ENCODE measurements at places on chromosomes 5 and 9. TPM values are rescaled to one million over a fixed set of nuclear protein-coding genes. Genes with fewer than 3 reads are reported as not detected.

ALDOB gene
- 11,399 TPM for polyA plus RNA-seq

FAM153A gene
- not detected for polyA plus RNA-seq

EQTN gene
- 0.10 TPM for polyA plus RNA-seq

DNA sequence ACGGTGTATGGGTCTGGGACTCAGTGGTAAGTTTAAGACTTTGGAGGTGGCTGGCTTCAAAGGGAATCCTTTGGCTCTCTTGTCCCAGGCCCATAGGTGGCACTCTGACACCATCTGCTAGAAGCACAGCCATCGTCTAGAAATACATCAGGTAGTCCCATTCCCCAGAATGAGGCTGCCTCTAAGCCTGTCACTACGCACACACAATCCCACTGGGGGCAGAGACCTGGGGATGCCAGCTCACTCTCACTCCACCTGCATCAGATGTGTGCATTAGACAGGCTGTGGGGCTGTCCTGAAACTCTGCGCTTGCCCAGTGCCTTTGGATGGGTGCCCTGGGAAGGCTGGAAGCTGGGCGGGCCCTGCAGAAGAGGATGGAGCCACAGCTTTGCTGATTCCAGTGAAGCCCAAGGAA is 127.5 kb upstream of the PANK3 start:
- DNase-seq, result peak; percentile 41

DNA sequence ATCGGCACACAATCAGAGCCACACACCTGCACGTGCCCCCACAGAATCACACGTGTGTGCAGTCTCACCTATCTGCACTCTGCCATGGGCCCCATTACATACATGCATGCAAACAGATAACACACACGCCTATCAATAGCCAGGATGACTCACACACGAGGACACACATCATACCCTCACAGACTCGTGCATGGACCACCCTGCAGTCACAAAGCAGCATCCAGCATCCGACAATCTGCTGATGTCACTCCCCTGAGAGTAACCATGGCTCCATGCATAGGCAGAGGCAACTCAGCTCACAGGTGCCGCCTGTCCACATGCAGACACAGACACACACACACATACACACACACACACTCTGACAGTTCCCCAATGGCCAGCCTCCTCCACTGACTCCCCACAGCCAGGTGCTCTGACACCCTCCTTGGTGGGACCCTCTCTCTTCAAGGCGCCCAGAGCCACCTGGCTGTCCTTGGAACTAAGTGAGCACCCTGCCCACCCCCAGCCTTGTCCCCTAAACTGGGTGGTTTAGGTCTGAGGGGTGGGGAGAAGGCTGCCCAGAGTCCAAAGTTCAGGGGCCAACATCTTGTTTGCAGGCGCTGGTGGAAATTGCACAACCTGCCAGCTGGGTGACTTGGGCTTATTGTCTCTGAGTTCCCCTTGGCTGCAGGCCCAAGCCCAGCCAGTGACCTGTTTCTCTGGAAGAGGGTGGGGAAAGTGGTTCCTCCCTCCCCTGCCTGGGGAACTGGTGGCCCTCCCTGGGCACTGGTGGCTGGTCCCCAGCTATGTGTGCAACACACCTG is 34.6 kb upstream of the NEK6 start:
- DNase-seq, result peak; percentile 99

DNA sequence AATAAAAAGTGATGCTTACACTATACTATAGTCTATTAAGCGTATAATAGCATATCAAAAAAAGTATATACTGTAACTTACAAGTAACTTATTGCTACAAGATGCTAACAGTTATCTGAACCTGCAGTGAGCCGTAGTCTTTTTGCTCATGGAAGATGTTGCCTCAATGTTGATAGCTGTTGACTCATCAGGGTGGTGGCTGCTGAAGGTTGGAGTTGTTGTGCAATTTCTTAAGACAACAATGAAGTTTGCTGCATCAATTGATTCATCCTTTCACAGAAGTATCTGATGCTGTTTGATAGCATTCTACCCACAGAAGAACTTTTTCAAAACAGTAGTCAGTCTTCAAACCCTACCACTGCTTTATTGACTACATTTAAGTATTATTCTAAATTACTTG is 7.8 kb upstream of the C9orf40 start:
- DNase-seq, result peak; percentile 20

DNA sequence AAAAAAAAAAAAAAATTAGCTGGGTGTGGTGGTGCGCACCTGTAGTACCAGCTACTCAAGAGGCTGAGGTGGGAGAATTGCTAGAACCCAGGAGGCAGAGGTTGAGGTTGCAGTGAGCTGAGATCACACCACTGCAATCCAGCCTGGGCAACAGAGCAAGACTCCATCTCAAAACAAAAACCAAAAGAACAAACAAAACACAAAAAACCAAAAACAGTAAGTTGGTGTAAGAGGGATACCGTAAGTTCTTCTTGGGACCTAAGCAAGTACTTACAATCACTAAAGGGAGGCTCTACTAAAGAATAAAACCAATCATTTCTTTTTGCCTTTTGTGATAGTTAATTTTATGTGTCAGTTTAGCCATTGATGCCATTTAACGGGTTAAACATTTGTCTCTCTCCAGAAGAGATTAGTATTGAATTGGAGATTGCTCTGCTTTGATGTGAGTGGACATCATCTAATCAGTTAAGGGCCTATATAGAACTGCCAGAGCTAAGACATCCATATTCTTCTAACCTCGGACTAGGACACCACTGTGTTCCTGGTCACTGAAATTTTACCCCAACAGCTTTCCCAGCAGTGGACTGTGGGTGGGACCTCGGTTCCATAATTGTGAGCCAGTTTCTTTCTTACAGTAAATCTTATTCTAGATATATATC is 10.5 kb upstream of the ETF1 start:
- no peak for DNase-seq

GRCh38 chr9:37082214-37082765 is 38.1 kb upstream of the ZCCHC7 start:
- DNase-seq, result no peak

Measured in small intestine (tissue), 16 donors.